Activated T-helper 1 cell treated with Interleukin-2 at 50 U/mL for 16 hours (primary cell): ENCODE measurements at places on chromosomes 7 and 10.

DNA sequence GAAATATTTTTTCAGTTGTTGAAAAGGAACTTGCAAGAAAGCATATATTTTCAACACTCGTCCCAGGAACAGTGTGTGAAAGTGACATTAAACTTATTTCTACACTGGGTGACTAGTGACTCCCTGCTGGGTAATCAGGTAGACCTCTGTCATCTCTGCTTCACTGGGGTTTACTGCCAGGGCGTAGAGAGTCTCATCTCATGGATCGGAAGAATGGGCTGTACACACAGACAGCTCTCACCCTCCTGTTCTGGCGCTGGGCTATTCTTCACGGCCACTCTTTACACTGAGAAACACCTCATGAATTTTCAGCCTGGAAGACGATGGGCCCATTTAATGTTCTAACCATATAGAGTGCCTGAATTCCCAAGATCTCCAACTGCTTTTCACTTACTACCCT is 36.4 kb downstream of the NRP1 start:
- no peak for DNase-seq

DNA sequence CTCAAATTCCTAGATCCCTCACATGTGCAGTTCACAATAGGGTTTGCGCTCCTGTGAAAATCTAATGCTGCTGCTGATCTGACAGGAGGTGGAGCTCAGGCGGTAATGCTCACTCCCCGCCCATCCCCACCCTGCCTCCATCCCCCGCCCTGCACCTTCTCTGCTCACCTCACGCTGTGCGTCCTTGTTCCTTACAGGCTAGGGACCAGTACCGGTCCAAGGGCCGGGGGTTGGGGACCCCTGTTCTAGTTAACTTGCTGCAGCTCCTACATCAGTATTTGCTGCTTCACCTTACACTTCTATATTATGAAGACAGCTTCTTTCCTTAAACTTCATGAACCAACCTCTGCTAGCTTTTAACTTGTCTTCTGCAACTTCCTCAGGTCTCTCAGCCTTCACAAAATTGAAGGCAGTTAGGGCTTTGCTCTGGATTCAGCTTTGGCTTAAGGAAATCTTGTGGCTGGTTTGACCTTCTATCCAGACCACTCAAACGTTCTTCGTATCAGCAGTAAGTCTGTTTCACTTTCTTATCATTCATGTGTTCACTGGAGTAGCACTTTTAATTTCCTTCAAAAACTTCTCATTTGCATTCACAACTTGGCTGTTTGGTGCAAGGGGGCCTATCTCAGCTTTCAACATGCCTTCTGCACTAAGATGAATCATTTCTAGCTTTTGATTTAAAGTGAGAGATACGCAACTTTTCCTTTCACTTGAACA is 1.7 kb upstream of the TNKS2 start:
- peak; percentile 33 for DNase-seq

DNA sequence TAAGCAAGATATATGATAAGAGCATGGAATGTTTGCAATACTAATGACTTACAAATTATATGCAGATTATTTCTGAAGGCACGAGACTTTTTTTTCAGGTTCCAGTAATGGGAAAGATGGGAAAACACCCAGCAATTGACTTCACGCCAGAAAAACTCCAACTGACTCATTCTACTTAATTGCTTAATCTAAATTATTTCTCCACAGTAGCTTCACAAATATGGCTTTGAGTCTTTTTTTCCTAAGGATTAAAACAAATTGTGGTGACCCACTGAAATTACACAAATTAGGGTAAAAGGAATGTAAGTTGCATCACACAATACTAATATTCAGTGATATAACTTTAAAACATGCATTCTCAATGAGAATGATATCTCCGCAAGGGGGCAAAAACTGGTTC is 138.7 kb downstream of the GNAI1 start:
- no peak for DNase-seq

GRCh38 chr7:49644396-49645166 is 128.9 kb upstream of the VWC2 start:
- DNase-seq, result no peak

DNA sequence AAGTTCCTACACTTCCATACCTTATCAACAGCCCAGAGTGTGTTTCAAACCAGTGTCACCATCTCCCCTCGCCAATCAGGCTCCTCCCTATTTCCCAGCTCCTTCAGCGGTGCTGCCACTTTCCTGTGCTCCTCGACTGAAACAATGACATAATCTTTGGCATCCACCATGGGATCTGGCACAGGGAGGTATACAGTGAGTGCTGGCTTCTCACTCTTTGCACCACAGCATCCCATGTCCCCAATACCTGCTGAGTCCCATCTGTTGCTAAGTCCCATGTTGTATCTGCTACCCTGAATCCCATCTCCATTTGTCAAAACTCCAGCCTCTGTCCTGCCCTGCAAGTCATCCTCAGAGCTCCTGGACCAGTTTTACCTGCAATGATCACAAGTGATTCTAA is 15.4 kb downstream of the PAXIP1 start:
- no peak for DNase-seq

DNA sequence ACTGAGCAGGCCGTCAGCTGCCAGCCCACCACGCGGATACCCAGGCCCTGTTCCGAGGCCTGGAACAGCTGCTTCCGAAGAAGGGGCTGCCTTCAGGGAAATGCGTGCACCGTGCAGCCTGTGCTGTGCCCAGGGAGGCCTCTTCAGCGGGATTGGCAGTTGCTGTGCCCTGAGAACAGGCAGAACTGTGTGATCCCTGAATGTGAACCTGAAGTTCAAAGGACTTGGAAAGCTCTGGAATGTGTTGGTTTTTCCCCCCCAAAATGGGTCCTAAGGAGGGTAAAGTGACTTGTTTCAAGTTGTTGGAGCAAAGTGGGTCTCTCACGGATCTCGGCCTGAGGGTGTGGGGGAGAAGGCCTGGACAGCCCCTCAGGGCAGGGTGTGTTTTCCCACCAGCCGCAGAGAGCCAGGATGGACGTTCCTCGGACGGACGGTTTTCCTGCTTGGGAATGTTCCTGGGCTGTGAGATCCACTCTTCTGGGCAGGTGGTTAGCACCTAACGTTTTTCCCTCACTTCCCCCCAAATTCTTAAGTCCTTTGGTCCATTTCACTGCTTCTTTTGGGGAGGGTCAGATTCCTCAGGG is 2.1 kb downstream of the SPRN start:
- DNase-seq, result no peak

DNA sequence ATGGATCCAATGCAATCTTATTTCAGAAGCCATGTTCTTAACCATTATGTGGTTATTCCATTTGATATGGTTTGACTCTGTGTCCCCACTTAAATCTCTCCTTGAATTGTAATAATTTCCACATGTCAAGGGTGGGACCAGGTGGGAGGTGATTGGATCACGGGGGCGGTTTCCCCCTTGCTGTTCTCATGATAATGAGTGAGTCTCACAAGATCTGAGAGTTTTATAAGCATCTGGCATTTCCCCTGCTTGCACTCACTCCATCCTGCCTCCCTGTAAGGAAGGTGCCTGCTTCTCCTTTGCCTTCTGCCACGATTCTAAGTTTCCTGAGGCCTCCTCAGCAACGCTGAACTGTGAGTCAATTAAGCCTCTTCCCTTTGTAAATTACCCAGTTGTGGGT is 32.0 kb upstream of the TSPAN13 start:
- DNase-seq, result no peak

DNA sequence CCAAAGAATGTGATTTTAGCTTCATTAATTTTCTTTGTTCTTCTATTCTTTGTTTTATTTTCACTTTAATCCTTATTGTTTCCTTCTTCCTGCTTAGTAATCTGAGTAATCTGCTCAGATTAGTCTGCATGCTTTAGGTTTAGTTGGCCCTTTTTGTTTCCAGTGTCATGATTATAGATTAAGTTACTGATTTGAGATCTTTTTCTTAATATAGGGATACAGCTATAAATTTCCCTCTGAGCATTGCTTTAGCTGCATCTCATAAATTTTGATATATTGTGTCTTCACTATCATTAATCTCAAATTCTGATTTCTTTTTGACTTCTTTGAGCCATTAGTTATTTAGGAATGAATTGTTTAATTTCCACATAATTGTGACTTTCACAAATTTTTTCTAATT is 6.2 kb downstream of the NET1 start:
- no peak for DNase-seq

GRCh38 chr7:22433710-22434460 is 66.1 kb downstream of the STEAP1B start:
- no peak for DNase-seq

DNA sequence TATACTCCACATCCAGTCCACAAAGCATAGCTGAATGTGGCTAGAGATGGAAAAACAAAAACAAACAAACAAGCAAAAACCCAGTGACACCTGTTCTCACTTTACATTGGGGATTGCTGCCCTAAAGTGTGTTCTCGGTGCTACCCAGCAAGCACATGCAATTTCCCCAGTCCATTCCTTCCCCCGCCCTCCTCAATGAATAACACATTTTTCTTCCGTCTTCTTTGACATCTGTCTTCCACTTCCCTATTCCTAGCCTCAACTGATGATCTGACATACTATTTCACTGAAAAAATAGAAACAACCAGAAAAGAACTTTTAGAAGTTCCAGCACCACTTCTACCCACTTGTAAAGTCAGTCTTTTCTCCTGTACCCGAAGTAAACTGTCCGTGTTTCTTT is 147.1 kb downstream of the MALRD1 start:
- no peak for DNase-seq

GRCh38 chr7:17010637-17011300 is 129.0 kb upstream of the AGR3 start:
- DNase-seq, result no peak
